ENCODE measurements at places on chromosomes 7 and 10. TPM values are rescaled to one million over a fixed set of nuclear protein-coding genes. Genes with fewer than 3 reads are reported as not detected.
A peak's percentile ranks its signal among the peaks of the same experiment; 100 is the strongest.

GRCh38 chr10:31758495-31758894 lies 170.1 kb downstream of the ARHGAP12 start:
- no peak for DNase-seq

DNA sequence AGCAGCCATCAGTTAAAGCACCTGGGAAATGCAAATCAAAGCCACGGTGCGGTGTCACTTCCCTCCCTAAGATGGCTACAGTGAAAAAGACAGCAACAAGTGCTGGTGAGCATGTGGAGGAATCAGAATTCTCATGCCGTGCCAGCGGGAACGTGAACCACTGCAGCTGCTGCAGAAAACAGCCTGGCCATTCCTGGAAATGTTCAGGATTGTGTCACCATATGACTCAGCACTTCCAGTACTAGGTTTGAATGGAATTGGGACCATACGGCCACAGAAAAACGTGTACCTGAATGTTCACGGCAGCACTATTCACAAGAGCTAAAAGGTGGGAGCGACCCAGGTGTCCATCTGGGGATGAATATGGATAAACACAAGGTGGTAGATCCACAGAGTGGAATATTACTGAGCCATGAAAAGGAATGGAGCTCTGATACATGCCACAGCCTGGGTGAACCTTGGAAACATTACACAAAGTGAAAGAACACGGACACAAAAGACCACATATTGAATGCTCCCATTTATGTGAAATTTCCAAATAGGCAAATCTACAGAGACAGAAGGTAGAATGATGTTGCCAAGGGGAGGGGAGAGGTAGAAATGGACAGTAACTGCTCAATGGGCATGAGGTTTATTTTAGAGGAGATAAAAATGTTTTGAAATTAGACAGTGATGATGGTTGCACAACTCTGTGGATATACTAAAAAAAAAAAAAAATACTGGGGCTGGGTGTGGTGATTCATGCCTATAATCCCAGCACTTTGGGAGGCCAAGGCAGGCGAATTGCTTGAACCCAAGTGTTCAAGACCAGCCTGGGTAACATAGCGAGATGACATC lies 61.6 kb downstream of the MICALL2 start:
- DNase-seq, result peak; percentile 64

DNA sequence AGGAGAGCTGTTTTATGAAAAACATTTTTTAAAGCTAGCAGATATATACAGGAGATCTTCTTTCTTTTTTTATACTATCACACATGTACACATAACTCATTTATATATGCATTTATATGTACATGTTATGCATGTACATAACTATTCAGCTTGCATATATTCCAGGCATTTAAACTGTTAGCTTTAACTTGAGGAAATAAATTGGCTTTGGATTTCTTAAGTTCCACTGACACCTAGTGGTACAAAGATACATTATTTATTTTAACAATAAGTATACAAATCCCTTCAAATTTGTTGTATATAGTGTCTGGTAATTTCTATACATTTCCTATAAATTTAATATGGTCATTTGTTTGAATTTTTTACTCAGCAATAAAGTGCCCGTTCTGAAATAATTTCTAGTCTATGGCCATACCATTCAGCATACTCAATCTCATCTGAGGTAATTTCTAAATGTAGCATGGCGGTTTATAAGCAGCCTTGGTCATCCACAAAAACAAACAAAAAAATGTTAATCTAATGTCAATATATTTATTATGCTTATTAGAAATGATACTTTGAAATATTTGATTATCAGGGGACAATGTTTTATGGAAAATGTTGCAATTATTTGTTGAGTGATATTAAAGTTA lies 11.6 kb downstream of the ZDHHC6 start:
- peak; percentile 60 for DNase-seq

Gene TFPI2
- total RNA-seq, result 53.1 TPM

DNA sequence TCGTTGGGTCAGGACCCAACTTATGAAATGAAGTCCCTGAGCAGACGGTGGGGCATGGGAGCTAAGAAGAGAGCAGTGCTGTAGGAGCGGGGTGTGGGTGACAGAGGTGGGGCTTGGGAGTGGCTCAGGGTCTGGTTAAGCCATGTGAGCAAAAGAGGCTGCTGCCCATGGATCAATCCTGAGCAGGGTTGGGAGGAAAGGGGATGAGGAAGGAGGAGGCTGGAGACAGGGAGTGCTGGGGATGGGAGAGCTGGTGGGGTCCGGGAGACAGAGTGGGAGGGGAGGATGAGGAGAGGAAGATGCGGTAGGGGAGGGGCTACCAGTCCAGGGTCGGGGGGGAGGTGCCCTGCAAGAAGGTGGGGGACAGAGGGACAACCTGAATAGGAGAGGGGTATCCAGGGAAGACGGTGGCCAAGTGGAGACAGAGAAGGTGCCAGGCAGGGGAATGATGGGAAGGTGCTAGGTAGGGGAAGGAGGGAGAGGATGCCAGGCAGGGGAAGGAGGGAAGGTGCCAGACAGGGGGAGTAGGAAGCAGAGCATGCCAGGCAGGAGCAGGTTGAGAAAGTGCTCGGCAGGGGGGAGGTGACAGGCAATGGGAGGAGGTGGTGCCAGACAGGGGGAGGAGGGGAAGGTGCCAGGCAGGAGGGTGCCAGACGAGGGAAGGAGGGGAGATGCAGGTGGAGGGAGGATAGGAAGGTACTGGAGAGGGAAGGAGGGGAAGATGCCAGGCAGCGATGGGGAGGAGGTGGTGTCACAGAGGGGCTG lies 27.5 kb upstream of the SMARCD3 start:
- DNase-seq, result no peak
